ENCODE measurements at places on chromosomes 6 and 20.
A peak's percentile ranks its signal among the peaks of the same experiment; 100 is the strongest.

GRCh38 chr20:63815615-63816253, 15.3 kb downstream of the ZBTB46 start:
- DNase-seq, result no peak

DNA sequence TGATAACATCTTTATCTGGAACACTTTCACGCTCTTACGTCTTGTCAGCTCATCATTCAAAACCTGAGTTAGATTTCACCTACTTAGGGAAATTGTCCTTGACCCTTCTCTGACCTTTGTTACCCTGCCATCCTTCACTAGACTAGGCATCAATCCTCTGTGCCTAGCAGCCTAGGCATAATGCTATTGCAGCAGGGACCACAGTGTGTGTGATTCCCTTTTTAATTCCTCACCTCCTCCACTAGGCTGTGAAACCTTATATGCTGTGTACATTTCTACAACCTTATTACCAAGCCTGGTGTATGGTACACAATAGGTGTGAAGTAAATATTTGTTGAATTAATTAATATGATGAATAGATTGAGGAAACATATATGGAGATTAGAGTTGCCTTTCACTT, 66.7 kb upstream of the DEFB112 start:
- DNase-seq, result no peak

- DNase-seq, result no peak
Observed at GRCh38 chr6:22361576-22361975, 64.7 kb upstream of the PRL start.

DNA sequence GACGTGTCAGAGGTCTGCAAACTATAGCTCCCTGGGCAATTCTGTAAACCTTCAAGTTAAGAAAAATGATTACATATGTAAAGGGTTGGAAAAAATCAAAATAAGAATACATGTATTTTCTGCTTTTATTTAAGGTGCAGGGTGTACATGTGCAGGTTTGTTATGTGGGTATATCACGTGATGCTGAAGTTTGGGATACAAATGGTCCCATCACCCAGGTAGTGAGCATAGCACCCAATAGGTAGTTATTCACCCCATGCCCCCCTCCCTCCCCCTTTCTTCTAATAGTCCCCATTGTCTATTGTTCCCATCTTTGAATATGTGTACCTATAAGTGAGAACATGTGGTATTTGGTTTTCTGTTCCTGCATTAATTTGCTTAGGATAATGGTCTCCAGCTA, 51.1 kb upstream of the GCM1 start:
- DNase-seq, result no peak

- no peak for DNase-seq
Observed at GRCh38 chr6:170206851-170207431, 83.9 kb downstream of the DLL1 start.

DNA sequence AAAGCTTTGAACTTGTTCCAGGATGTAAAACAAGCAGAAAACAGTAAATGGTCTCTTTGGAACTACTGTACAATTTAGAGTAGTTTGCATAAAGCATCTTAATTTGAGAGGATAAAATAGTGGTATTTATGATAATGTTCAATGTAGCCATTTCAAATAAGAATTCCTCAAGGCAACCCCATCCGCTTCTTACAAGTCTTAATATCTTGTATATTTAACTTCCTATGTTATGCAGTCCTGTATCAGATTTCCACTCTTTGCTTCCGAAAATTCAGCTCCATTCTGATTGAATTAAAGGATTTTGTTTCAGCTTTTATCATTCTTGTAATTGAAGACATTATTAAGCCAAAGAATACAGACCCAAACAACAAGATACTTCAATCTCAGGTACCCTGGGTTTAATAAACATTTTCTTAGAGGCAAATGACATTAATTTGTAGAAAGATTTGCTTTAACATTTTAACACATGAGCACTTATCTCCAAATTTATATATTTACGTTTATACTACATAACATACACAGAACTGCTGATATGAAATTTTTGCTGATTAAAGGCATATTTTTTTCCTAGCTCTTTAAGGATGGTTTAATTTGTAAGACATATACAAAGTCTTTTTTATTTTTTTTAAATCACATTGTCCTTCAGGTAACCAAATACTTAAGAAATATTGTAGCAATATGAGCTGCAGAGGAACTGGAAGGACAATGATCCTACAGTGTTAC, 131.1 kb upstream of the BEND3 start:
- DNase-seq, result no peak

- no peak for DNase-seq
Observed at GRCh38 chr20:16028923-16029322, 544.3 kb downstream of the KIF16B start.

DNA sequence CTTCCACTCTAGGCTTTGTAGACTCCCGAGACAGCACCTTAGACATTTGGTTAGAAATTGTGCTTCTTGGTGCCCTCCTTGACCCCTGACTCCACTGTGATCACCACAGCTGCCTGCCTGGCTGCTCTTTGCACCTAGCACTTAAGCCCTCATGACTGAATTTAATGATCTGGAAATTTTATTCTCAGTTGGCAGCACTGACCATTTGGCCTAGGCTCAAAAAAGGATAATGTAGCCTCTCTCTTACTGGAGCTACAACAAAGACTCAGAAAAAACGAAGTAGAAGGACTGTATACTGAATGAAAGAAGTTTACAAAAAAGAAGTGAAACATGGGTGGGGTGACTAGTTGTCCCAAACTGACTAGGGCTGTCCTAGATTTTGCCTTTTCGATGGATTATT, 11.3 kb upstream of the ABRACL start:
- DNase-seq, result no peak

GRCh38 chr20:45462711-45463509, 6.6 kb upstream of the WFDC2 start:
- DNase-seq, result no peak

DNA sequence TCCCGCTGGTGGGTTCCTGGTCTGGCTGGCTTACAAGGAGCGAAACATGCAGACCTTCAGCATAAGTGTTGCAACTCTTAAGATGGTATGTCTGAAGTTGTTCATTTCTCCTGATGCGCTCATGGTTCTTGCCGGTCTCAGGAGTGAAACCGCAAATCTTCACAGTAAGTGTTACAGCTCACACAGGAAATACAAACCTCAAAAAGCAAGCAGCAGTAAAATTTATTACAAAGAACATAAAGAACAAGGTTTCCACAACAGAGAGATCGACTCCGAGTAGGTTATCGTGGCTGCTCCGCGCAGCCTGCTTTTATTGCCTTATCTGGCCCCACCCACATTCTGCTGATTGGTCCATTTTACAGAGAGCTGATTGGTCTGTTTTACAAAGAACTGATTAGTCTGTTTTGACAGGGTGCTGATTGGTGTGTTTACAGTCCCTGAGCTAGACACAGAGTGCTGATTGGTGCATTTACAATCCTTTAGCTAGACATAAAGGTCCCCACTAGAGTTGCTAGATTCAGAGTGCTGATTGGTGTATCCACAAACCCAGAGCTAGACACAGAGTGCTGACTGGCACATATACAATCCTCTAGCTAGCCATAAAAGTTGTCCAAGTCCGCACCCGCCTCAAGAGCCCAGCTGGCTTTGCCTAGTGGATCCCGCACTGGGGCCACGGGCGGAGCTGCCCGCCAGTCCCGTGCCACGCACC, 39.2 kb downstream of the TRIM27 start:
- DNase-seq, result peak; percentile 73

- DNase-seq, result no peak
Observed at GRCh38 chr20:40848096-40848495, 159.1 kb upstream of the MAFB start.

DNA sequence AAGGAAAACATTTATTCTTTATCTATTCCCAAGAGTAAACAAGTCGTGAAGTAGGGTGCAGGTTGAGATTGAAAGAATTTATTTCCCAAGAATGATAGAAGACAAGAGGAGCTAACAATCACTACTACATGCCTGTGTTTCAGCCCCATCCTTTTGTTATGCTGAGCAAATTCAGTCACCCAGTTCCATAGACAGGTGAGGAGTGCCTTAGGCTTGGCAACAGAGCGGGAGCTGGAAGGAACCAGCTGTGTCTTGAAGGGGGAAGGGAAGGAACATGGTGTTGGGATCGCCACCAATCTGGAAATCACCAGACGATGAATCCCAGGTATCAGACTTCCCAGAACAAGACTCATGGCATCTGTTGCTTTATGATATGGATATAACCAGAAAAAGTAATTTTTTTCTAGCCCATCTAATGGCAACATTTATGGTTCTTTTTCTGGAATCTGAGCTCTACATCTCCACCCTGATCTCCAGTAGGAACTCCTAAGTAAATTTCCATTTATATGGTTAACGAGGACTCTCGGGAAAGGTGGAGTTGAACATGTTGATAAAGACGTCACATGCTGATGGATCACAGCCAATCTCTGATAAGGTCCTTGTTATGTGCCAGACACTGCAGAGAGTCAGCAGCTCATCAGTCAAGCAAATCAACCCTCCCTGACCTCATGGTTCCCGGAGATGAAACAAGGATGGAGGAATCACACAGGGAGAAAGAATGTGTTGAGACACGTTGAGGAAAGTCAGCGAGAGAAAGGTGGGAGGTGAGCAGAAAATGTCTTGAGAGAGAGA, 344.9 kb downstream of the SMOC2 start:
- DNase-seq, result no peak

DNA sequence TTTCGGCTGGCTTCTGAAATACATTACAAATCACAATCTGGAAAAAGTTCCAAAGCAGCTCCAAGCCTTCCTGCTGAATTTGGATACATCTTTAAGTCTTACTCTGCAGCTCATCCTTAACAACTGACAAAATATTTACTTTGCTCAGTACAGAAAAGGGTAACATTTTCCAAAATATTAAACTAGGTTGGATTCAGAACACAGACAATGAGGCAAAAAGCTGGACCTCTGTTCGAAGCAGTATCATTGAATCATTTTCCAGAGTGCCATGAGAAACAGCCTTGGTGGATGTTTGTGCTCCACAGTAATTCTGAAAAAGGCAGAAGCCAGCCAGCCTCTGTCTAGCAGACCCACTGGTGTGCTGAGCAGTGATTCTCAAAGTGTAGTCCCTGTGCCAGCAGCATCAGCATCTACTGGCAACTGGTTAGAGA, 162.1 kb downstream of the AIG1 start:
- no peak for DNase-seq

GRCh38 chr6:46953921-46954320, 32.2 kb upstream of the ADGRF5 start:
- DNase-seq, result no peak

GRCh38 chr6:7215131-7215530, 97.9 kb downstream of the SSR1 start:
- DNase-seq, result no peak

- no peak for DNase-seq
Observed at GRCh38 chr20:11912013-11912658, 5.6 kb upstream of the BTBD3 start.

DNA sequence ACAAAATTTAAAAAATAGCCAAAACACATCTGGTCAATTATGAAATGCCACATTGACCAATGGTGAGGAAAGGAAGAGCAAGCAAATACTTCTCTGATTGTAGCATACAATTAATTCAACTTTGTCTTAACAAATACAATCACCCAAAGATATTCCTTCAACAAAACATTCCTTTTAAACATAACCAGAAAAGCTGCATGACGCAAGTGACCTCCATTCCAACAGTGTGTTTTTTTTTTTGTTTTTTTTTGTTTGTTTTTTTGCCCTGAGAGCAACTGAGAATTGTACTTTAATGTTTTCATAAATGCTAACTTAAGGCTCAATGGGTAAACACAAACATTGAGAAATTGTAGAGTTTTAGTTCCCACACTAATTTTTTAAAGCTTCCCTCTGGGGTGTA, 184.4 kb downstream of the PTPRK start:
- no peak for DNase-seq
